ENCODE measurements at places on chromosomes 3 and 15.

DNA sequence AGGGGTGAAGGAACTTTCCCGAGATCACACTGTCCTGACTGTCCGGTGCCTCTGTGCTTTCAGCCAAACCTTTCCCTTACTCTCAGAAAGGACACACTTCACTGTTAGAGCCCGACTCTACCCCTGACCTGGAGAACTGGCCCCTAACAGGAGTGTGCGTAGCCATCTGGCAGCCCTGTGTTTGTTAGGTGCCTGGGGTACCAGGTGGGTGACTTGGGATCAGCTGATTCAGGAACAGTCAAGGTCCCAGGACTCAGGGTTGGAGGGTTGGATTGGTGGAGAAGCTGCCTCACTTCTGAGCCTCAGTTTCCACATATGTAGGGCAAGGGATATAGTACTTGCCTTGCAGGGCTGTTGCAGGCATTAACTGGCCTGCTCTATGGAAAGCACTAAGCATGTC, 98.3 kb upstream of the SLC6A11 start:
- no peak for DNase-seq

GRCh38 chr3:15805756-15806266, 8.0 kb upstream of the ANKRD28 start:
- DNase-seq = no peak

DNA sequence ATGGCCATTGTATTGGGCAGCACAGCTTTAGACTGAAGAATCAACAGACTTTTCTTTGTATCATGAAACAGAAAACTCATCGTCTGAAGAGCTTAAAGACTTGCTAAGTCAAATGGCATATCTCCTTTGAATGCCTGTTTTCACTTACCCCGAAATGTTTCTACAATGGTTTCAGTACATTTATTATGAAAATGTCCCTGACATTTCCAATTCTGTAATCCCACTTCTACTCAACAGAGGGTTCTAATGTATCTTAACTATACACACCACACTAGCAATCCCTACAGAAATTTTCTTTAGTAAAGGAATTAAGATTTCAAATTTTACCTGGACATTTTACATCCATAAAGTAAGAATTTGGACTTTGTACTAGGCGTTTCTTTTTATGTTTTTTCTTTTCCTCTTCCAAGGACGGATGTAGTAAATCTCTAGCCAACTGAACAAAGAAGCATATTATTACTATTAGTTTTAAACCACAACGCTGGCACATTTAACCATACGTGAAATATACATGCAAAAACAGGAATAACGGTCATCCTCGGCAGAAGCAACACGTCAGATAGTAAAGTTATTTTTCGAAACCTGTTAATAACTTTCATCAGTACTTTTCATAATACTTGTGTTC, 1.1 kb downstream of the RPS27L start:
- DNase-seq = peak; percentile 2

GRCh38 chr3:186102687-186103086, 6.2 kb downstream of the ETV5 start:
- no peak for DNase-seq

GRCh38 chr3:179038216-179038898, 33.3 kb downstream of the ZMAT3 start:
- DNase-seq = no peak

- DNase-seq = peak; percentile 67
Observed at GRCh38 chr15:88299497-88299896, 43.0 kb upstream of the NTRK3 start.

DNA sequence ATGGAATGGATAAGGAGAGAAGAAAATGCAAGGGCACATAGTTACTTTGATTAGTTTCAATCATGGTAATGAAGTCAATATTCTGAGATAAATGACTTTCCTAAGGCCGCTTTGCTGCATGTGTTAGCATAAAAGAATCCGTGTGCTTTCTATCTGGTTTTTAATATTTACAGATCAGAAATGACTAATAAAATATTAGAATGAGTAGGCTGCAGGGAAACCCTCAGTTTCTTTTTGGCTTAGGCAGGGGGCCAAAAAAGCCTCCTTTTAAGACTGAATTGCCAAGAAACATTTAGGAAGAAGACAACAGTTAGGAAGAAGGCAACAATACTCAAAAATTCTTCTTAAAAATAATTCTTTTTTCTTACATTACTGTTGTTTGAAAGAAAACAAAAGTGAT, 11.6 kb downstream of the NEK11 start:
- DNase-seq = no peak

DNA sequence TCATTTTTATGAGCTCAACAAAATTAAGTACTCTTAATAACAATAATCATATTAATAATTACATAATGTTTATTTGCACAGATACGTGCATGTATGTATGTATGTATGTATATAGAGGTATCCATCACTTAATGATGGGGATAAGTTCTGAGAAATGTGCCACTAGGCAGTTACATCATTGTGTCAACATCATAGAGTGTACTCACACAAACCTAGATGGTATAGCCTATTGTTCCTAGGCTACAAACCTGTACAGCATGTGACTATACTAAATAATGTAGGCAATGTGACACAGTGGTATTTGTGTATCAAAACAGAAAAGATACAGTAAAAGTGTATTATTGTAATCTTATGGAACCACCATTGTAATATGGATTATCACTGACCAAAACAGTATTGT, 874.7 kb upstream of the GBE1 start:
- DNase-seq = no peak

GRCh38 chr3:61876797-61877196, 315.4 kb downstream of the PTPRG start:
- no peak for DNase-seq

DNA sequence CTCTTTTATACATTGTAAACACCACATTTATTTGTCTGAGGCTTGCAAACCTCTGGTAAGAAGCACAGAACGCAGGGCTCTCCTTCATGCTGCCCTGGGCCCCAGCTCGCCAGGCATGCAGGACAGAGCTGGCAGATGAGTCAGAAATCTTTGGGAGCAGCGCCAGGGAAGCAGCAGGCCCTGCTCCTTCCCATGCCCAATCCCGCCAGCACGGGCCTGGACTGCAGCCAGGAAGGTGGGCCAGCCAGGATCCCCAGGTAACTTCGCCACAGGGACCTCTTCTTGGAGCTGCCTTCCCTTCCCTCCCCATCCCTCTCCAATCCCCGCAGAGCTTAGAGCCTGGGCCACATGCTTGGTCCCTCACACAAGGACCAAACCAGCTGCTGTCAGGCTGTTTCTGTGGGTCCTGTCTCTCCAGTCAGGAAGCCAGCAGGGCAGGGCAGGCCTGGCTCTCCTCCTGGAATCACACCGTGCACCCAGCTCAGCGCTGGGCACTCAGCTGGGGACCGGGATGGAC, 8.8 kb downstream of the STOML1 start:
- DNase-seq = no peak

GRCh38 chr15:101388046-101388445, 93.0 kb upstream of the SNRPA1 start:
- DNase-seq = no peak

- no peak for DNase-seq
Observed at GRCh38 chr3:171648069-171648468, 162.2 kb downstream of the PLD1 start.

DNA sequence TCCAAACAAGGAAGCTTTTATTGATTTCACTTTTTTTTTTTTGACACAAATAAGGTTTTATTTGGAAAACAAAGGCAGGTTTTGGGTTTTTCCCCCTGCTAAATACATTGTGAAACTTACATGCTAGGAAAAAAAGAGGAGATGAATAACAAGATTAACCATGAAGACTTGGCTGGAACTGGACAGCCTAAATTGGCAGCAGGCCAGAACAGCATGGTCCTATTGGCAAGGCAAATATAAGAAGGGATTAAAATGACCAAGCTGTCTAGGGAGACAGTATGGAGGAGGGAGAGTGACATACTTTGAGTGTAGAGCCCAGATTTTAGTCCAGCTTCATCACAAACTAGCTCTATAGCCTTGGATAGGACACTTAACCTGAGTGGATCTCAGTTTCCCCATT, 63.9 kb upstream of the BBX start:
- DNase-seq = no peak

DNA sequence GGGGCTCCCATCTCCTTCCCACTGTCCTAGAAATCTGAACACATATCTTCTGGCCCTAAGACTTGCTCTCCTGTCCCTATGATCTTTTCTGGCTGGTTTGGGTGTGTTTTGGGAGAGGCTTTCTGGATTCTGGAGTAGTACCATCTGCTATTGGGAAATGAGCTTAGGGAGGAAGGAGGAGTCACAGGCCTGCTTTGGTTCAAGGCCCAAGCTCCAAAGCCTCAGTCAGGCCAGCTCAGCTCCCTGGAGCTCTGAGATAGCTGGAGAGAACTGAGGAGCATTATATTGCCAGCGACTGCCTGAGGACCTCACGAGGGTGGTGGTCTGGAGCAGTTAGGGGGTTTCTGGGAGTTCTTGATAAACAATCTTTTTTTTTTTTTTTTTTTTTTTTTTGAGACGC, 18.7 kb downstream of the RASGRF1 start:
- DNase-seq = no peak

DNA sequence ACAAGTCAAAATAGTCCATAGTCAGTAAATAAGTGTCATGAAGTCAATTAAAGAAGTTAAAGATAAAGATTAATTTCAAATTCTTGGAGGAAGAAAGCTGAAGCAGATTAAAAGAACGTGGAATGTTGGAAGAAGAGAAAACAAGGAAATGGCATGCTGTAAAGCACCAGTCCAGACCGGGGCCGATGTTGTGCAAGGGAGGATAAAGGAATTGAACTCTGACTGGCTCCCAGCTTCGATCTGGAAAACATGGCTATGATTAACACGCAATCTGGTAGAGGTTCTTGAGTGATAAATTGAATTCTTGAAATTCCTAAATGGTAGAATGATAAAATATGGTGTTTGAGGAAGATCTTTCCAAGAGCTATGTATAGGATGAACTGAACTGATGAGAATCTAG, 194.4 kb downstream of the MEIS2 start:
- no peak for DNase-seq

GRCh38 chr3:42492508-42493080, 9.8 kb upstream of the VIPR1 start:
- DNase-seq = no peak

DNA sequence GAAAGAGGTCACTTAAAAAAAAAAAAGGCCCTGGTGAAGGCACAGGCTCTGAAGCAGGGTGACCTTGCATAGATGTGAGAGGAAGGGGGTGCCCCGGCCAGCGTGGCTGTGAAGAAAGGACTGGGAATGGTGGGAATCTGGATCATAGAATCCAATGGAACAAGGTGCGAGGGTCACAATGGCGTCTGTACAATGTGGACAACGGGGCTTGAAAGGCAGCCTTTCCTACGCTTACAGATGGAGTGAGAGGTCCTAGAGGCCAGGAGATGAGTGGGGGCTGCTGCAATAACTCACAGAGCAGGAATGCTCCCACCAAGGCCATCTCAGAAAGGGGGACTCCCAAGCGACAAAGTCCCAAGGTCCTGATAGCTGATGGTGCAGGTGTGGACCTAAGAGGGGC, 162.2 kb downstream of the ATP10A start:
- no peak for DNase-seq

- DNase-seq = no peak
Observed at GRCh38 chr3:13424141-13424844, 4.2 kb upstream of the NUP210 start.

DNA sequence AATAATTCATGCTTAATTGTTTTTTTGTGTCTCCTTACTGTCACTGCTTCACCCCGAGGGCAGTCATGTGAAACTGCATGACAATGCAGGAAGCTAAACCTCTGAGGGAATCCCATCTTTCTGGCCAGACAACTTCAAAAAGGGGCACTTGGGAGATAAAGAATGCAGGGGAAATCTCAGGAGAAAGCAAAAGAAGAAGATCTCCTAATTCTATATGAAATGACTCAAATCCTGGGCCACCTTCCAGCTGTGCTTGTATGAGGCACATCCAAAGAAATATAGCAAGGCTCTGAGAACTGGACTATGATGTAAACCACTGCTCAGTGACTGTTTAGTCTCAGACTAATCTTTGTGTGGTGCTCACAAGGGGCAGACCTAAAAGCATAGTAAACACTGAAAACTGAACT, 22.6 kb upstream of the UMPS start:
- DNase-seq = no peak

GRCh38 chr3:21054064-21054463, 696.9 kb downstream of the ZNF385D start:
- no peak for DNase-seq

- no peak for DNase-seq
Observed at GRCh38 chr3:170228093-170228766, 6.0 kb downstream of the PRKCI start.

DNA sequence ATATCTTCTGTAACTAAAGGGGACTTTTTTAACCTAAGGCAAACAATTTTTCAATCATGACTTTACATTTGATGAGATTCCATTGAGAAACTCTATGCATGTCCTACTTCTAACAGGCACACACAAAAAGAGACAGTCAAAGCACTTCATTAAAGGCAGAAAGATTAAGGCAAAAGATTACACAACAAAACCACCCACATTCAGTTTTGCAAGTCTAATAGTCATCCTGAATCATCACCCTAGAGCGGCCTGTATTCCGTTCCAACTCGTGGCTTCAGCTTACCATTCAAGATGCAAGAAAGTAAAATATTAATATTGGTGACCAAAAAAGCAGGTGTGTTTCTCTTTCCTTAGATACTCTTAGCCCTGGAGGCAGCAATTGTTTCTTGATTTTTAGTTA, 205.9 kb downstream of the P3H2 start:
- no peak for DNase-seq

GRCh38 chr3:134003066-134003465, 26.7 kb downstream of the SLCO2A1 start:
- no peak for DNase-seq

- DNase-seq = no peak
Observed at GRCh38 chr15:60091157-60091556, 87.0 kb downstream of the FOXB1 start.

- no peak for DNase-seq
Observed at GRCh38 chr3:172577987-172578570, 54.8 kb upstream of the TNFSF10 start.

DNA sequence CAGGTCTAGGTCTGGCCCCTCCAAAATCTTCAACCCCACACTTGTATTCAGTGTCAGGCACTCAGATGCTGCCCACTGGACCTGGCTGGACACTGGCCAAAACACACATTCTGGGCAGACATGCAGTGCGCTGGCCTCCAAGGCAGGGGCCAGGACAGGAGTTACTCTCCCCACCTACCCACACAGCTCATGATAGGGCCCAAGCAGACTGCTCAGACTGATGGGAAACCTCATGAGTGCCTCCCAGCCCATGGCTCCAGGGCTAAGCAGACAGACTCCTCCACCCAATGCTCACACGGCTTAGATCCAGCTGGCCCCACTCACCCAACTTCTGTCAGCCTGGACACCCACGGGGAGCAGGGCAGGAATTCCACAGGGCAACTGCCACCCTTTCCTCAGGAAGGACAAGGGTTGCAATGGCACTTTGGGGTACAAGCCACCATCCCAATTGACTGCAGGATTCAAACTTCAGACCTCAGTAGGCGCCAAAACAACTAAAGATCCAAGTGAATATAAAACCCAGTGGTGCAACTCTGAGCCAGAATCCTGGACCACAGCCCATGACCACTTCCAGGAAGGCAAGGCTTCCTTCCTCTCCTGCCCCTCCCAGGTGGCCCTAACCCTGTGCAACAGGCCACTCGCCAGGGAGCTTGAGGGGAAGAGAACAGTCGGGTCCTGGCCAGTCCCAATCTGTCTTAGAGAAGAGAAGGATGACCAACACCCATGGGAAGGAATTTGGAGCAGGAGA, 1.4 kb downstream of the LTF start:
- DNase-seq = no peak

Data from retina (tissue), 1 donor.